ENCODE measurements at places on chromosomes 12 and 14.

DNA sequence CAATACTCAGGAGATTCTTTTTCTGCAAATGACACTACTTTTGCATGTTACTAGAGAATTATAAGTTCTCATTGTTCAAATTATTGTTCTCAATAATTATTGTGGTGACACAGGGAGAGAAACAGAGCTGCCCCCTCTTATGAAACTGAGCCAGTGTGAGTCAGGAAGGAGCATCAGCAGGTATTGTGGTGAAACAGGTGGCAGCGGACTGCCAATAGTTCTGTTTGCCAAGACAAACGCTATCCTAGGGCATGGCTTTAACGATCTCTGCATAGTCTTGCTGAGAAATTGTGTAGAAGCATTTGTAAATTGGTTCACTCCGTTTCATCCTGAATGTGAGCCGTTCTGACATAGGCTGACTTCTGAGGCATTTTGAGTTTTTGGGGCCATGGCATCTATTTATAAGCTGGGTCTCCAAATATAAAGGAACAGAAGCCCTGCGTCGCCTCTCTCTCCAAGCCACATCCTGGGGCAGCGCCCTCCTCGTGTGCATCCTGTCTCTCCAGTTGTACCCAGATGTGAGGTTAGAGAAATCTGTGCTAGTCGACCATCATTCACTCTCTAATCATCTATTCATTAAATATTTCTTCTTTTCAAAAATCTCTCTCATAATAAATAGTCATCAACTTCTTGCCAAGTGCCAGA lies 15.8 kb upstream of the PPP4R4 start:
- DNase-seq: no peak

DNA sequence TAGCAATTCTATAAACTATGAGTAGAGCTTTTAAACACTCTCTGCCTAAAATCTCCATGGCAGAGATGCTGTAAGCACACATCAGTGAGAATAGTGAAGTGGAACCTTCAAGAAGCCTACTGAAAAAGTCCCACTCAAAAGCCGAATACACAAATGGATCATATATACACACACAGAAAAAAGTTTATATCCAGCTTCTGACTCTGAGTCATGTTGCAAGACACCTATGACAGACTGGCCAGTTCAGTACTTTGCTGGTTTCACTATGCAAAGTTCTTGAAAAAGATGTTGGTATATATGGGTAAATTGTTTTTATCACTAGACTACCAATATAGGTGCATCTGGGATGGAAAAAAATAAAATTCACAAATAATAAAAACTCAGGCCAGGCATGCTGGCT lies 126.1 kb downstream of the KCNK10 start:
- DNase-seq: no peak

DNA sequence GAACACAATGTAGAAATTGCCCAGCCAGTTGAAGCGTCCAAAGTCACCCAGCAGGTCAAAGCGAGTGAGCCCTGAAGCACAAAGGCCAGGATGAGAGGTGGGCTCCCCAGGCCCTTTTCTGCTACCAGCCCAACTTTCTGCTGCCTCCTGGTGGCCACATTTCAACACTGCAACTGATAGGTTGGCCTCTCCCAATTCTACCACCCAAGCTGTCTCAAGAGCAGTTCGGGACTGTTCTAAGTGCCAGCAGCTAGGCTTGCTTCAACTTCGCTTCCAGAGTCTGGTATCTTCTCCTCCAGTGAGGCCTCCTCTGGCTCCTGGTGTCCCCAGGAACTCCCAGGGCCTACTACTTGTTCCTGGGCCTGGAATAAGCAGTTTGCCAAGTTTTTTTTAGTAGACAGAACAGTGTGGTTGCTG lies 3.4 kb upstream of the DHH start:
- DNase-seq: peak; percentile 45

- no peak for DNase-seq
Measured at GRCh38 chr14:92259613-92260357, 63.2 kb upstream of the SLC24A4 start.

GRCh38 chr14:61891810-61892209 lies 129.6 kb downstream of the SNAPC1 start:
- DNase-seq: peak; percentile 19

DNA sequence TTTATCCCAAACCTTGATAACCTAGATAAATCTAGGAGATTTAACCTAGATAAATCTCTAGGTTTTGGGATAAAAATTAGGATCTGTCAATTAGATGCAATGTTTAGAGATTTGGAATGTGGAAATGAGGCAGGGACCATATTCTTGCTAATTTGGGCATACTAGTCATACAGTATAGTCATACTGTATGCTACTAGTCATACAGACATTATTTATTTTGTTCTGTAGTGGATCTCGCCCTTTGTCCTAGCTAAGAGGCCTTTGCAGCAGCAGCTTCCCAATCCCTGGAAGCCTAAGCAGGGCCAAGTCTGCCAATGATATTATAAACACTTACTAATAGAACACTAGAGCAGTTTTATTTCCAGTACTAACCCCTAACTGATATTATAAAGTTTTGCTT lies 136.4 kb downstream of the CEP128 start:
- peak; percentile 45 for DNase-seq

DNA sequence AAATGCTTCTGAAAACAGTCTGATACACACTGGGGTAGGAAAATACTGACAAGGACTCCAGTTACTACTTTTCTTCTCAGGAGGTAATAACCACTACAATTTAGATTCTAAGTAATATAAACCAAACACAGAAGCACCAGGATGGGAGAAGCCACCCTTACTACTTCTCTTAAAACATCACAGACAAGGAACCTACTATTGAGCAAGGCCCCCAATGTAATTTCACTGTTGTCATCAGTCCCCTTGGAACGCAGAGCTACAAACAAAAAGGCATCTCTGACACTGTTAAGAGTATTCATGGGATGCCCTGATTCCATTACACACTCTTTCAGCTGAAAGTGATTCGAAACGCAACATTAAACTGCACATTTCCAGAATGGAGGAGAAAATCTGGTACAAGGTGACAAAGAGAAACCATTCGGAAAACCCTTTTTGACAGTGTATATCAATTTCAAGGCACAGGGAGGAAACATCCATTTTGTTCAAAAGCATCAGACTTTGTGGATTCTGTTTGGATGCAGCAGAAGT lies 185.9 kb downstream of the PPM1H start:
- no peak for DNase-seq

- peak; percentile 26 for DNase-seq
Measured at GRCh38 chr12:124394462-124395128, 99.7 kb downstream of the RFLNA start.

GRCh38 chr14:100333827-100334226 lies 10.7 kb downstream of the SLC25A47 start:
- no peak for DNase-seq

- no peak for DNase-seq
Measured at GRCh38 chr12:64680235-64680634, 69.9 kb downstream of the RASSF3 start.
